ENCODE measurements at places on chromosomes 3 and 15.

- DNase-seq = no peak
Measured at GRCh38 chr3:41092844-41093243, 106.5 kb upstream of the CTNNB1 start.

GRCh38 chr15:73357999-73358665 is 10.6 kb downstream of the HCN4 start:
- DNase-seq = no peak

DNA sequence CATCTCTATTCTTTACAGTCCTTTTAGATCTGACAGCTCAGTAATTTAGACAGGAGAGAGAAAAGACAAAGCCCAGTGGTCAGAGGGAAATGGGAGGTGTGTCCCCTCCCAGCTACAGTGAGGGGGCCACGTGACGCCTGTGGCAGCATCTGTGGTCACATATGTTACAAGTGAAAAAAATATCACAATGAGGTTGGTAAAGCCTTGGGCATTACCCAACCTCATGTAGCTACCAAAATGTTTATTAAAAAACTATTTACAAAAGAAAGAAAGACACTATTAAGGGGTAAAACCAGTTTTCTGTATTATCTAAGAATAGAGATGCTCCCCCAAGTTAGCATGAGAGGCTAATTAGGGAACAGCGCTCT is 42.9 kb upstream of the PLCL2 start:
- DNase-seq = no peak

DNA sequence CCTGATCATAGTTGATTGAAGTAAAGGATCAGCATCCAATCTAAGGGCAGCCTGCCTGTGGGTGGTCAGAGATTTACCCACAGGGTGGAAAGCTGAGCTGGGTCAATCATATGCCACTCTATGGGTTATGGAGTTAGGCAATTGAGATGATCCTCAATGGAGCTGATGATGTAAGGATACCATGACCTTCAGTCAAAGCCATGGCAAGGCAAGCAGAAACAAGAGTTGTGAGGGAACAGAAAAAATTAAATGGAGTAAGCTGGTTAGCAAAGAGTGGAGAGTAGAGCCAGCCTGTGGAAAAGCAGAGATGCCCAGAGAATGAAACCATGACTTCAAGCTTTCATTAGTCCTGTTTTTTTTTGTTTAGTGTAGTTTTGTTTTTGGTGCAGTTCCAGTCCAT is 5.7 kb upstream of the IQGAP1 start:
- DNase-seq = no peak

DNA sequence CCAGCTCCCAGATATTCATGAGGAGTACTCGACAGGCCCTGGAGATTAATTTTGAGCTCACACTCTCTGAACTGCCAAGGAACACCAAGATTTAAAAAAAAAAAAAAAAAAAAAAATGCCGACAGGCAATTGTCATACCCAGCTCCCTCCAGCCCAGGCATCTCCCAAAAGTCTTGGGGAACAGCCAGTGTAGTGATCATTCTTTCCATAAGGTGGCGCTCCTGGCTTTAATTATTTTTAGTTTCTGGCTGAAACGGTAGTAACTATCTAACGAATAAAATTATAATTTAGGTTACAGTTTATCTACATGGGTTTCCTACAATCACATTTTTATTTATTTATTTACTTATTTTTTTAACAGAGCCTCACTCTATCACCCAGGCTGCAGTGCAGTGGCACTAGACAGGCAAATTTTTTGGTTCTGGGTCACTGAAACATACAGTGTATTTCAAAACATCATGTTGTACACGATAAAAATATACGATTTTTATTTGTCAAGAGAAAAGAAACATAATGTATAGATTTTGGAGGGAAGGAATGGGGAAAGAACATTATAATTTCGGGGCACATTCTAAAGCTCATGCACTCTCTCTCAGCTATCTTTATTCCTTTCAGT is 157.3 kb downstream of the ADAMTS9 start:
- DNase-seq = no peak

DNA sequence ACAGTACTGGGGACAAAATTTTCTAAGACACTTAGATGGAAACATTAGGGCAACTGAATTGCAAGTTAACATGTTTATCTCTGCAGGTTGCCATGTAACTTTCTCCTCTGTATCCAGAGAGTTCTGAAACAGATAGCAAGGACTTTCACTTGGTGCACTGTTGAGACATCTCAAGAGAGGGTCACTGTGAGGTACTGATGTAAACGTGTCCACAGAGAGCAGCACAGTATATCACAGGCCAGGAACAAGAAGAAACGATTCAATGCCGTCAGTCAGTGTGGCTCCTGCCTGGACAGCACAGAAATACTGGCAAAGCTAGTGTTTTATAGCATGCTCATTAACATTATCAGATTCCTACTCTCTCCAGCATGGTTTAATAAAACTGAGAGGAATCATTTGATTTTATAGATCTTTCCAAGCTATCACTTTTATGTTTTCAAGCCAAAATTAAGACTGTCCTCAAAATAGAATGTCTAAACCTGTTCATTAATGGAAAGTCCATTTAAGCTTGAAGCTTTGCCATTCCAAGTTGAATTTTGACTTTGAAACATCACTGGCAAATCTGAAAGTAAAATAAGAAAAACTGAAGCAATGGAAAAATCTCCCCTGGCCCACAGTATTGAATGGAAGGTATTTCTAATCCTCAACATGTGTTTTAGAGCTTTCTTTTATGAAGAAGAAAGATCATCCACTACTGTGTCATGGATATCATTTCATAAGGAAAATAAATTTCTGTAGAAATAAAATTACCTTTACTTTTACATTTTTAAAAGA is 102.7 kb downstream of the IMPG2 start:
- no peak for DNase-seq

DNA sequence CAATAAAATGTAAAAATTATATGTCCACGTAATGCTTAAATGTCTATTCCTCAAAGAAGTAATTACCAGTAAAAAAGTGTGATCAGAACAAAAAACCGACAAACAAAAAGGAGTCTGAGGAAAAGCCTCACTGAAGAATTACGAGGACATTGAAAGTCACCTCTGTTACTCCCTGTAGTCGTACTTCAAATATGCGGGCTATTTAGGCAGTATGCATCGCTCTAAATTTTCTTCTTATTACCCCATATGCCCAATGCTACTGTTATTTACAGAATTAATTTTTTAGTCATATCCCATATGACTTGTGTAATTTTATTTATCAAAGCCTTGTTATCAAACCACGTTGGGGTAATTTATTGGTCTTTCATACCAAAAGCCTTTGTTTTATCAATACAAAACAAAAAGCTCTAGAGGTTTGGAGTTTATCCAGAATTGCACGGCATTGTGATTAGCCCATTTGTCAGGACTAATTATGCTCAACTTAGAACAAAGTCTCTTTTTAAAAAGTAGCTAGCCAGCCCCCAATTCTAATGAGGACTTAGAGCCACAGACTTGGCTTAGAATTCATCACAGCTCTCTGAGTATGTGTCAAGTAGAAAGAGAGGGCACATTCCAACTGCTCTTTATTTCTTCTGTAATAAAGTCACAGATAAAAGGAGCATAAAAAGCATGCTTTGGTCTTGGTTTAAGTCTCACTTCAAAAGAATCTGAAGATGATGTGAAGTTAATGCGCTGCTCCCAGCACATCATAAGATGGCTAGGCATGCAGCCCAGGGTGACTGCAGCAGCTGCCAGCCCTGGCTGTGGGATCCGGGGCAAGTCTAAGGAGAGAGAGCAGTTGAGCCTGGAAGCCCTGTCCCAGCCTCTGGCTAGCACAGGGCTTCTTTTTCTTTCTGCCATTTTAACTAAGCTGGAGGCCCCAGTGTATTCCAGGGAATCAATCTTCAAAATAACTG is 521.0 kb downstream of the GABRG3 start:
- DNase-seq = no peak

- DNase-seq = no peak
Measured at GRCh38 chr15:99857836-99858235, 124.6 kb upstream of the LYSMD4 start.

DNA sequence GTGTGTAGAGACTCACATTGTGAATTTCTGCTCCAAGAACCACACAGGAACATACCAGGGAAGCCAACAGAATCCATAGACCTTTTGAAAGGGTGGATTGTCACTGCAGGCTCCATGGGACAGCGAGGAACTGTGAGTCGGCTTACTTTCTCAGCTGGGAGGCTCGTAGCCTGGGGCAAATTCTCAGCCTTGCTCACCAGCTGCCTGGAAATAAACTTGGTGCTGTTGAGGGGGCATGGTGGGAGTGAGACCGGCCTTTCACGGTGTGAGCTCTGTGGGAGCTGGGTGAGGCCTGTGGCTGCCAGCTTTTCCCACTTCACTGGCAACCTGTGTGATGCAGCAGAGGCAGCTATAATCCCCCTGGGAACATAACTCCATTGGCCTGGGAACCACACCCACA is 146.6 kb upstream of the P2RY1 start:
- no peak for DNase-seq

DNA sequence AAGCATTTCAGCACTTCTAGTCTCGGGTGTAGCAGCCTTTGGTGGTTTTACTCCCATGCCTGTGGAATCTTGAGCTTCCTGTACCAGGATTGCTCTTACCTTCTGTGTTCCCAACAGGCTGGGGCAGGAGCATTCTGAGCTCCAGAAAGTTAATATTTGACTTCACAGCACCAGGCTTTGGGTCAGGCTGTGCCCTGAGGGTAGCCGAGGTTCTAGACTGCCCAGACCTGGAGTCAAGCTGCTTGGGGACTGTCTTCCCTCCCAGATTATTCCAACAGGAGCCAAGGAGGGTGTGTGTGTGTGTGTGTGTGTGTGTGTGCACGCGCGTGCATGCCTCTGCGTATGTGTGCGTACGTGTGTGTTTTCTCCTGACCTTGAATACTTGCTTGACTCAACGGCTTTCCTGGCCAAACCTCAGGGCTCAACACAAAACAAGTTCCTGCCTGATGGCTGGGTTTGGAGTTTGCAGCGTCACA is 94.8 kb downstream of the FLNB start:
- no peak for DNase-seq

- DNase-seq = no peak
Measured at GRCh38 chr3:108079043-108079442, 11.8 kb downstream of the CD47 start.

GRCh38 chr3:8574670-8575322 is 69.8 kb downstream of the SSUH2 start:
- no peak for DNase-seq

- DNase-seq = no peak
Measured at GRCh38 chr3:12408984-12409683, 75.1 kb upstream of the TSEN2 start.

All from NCI-H187 (cell line).